ENCODE measurements at places on chromosomes 2 and 18.

- no peak for DNase-seq
Observed at GRCh38 chr18:48597110-48597509, 58.3 kb downstream of the CTIF start.

DNA sequence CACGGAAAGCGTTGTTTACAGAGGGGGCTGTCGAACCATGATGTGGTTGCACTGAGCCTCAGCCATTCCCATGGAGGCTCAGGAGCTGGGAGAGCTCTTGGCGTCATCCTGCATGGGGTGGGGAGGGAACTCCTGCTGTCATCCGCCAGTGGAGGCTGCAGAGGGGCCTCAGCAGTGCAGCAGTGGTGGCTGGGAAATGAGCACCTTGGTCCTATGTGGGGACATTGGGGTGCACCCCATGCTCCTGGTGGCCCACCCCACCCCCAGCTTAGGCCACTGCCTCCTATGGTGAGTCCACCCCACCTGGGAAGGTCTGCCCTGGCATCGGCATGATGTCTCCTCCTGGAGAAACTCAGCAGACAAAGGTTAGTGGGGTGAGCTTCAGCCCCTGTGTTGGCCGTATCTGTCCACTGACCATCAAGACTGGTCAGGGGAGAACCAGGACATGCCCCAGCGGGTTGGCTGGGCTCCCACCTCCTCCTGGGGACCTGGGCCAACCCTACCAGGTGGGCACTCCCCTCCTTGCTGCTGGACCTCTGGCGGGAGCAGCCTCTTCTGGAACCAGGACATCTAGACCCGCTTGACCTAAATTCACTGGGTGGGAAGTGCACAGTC, 67.8 kb upstream of the HDAC4 start:
- DNase-seq = no peak

- DNase-seq = no peak
Observed at GRCh38 chr2:5932556-5933469, 240.6 kb downstream of the SOX11 start.

DNA sequence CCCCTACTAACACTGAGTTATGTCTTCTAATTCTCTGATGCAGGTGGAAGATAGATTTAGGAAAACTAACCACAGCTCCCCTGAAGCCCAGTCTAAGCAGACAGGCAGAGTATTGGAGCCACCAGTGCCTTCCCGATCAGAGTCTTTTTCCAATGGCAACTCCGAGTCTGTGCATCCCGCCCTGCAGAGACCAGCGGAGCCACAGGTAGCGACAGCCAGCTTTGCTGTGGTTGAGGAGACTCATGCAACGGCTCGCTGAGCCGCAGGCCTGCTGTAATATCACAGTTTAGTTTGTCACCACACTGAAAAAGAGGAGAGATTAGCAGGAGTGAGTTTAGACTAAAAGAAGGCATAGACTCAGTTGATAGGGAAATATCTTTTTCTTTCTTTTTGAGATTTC, 131.0 kb upstream of the IL1R2 start:
- no peak for DNase-seq

GRCh38 chr2:61949714-61950560, 44.5 kb downstream of the COMMD1 start:
- DNase-seq = no peak

- DNase-seq = no peak
Observed at GRCh38 chr2:98910349-98911125, 25.5 kb downstream of the CRACDL start.

DNA sequence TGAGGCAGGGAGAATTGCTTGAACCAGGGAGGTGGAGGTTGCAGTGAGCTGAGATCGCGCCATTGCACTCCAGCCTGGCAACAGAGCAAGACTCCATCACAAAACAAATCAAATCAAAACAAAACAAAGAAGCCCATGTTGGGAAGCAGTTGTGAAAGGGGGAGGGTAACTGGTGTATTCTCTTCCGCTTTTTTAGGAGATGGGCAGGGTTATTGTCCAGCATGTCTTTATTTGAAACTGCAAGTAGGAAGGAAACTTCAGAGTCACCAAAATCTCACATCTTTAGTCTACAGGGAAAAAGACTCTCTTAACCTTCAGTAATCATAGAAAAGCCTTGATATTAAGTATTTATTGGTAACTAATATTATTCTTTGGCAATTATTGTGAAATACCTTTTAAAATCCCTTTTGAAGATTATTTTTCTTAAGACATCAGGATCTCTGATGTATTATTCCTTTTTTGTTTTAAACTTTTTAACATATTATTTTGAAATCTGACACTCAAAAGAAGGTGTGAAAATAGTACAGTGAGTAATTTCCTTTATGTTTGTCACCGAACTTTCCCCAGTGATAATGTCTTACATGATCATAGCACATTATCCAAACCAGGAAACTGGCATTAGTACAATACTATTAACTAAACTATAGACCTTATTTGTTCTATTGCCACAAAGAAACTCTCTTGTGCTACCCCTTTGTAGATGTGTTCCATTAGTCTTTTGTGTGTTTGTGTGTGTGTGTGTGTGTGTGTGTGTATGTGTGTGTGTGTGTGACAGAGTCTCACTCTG, 84.3 kb upstream of the LTBP1 start:
- peak; percentile 20 for DNase-seq

DNA sequence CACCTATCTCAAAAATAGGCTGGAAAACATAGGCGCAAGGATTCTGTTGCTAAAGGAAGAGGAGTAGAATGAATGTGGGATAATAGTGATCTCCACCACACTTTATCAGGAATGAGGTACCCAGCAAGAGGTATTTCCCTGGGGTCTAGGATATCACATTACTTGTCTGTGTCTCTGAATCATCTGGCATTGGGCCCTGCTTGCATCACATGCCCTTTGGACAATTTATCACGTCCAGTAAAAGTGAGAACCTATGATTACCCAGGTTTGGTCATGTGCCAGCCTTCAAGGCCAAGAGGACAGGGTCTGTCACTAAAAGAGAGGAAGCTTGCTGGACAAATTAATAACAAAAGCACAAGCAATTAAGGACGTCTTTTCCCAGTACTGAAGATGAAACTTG, 11.4 kb upstream of the TRAPPC8 start:
- no peak for DNase-seq

DNA sequence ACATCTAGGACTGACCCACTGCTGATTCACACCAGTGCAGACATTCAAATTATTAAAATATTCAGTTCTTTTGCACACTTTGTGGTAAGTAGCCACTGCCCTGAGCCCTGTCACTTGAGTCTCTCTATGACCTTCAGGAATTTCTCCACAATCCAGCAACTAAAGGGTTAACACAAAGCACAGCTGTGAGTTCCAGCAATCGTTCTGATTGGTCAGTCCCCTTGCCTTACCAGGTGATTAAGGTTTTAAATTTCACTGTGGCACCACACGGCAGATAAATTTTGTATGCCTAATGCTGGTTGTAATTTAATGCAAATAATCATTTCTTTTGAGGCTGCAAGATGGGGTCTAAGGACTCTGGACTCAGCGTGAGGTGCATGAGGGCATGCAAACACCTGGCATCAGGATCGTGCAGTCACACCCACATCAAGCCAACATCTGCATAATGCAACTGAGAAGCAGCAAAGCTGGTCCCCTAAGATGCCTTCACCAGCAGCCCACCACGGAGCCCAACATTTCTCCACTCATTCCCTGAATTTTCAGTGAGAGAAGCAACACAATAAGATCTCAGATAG, 36.6 kb downstream of the SLC14A1 start:
- no peak for DNase-seq

DNA sequence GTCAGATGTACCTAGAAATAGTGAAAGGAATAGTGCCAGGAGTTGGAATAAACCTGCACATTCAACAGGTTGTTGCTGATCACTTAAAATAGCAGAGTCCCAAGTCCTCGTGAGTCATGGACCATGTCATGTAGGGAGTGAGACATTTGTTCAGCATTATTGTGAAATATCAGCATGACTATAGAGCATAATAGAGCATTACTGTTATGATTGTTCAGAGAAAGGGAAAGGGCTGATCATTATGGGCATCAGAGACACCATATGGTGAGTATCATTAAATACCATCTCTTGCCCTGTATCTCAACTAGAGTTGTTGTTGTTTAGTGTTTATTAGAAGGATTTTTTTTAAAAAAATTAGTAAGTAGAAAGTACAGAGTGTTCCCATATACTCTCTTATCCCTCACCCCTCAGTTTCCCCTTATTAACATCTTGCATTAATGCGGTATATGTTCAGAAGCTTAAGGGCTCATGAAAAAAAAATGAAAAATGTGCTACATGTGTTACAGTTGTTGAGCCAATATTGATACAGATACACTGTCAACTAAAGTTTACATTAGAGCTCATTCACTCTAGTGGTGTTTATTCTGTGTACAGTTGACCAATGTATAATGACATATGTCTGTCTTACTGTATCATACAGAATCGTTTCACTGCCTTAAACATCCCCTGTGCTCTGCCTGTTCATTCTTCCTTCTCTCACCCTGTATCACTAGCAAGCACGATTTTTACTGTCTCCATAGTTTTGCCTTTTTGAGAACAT, 5.7 kb downstream of the ELAC1 start:
- peak; percentile 62 for DNase-seq

DNA sequence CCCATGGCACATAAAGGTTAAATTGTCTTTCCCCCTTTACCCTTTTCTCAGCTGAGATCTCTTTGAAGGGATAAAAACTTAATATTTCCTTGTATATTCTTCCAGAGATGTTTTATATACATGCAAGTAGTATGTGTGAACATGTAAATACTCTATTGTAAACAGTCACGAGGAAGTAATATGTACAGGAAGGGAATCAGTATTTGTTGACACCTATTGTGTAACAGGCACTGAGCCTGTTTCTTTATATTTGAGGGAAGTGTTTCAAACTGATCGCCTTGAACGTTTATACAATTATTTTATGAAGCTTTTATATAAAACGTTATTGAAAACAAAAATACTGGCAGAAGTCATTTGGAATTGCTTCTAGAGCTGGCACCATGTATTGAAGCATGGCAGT, 13.2 kb downstream of the RALBP1 start:
- DNase-seq = no peak

DNA sequence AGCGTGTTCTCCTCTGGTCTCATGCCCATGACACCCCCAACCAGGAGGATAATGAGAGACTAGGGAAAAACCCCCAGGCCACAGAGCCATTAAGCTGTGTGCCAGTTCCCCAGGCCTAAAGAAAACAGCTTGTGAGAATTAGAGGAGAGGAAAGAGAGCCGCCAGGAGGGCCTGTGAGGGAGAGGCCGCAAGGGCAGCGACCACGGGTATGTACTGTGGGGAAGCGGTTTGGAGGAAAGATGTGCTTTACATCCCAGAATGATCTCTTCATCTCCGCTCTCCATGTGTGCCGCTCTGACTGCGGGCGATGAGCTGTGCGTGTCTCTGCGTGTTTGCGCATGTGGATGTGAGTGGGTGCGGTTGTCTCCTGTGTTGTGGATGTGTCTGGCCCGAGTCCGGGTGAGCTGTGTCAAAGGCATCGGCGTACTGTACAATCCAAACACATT, 82.9 kb downstream of the DYSF start:
- no peak for DNase-seq

GRCh38 chr18:50312296-50313030, 25.0 kb upstream of the CXXC1 start:
- DNase-seq = no peak

- DNase-seq = no peak
Observed at GRCh38 chr2:142992840-142993239, 115.4 kb downstream of the KYNU start.

GRCh38 chr2:19577723-19578122, 219.3 kb upstream of the OSR1 start:
- DNase-seq = no peak

GRCh38 chr2:26991717-26992116, 21.3 kb downstream of the MAPRE3 start:
- DNase-seq = no peak

DNA sequence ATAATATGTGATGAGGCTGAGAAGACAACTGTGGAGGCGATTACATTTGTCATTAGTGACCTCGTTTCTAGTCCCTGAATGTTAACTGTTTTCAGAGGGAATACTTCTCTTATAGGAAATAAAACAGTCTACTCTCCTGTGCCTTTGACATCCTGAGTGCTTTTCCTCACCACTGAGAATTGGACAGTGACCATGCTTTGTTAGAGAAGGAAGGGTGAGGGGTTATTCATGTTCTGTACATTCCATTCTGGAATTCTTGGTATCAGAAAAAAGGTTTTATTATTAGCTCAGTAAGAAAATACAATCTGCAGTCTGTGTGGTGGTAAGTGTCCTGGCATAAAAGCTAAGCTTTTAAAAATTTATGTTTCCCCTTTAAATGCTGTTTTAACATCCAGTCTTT, 58.8 kb downstream of the PARD3B start:
- DNase-seq = no peak

- no peak for DNase-seq
Observed at GRCh38 chr2:152176113-152176714, 651 bp upstream of the STAM2 start.

DNA sequence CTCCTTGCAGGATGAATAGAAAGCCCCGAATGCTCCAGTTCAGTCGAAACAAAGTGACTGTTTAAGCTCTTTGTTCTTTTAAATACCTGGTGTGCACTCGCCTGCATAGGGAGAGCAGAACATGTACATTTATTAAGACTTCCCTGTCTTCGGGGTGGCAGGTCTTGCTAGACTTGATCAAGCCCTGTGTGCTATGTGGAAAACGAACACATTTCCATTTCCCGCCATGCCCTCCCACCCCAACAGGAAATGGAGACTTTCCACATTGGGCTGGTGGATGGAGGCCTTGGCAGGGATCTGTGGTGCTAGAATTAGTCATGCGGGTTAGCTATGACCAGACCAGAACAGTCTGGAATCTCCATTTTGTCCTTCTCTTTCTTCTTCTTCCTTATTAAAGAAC, 321.0 kb upstream of the THSD7B start:
- DNase-seq = no peak

DNA sequence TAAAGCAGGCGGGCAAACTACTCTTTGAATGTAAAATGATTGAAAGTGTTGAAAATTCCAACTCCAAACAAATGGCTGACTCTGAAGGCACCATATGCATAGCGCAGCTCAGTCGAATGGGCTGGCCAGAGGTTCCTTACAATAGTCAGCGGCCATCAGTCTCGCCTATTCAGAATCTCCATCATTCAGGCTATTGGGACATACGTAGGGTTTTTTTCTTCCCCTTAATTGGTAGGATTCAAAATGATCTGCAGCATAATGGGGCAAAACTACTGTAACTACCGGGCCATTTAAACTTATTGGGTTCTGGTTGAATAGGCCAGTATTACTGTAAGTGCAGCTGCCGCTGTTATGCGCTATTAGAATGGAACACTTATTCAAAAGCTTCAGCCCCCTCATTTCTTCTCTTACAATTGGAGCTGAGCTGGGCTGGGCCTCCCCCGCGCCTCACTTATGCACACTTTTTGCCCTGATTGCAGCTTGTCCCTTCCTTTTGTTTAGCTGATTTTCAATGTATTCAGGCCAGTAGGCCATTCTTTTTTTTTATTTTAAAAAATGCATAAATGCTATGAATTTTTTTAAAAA, 40.4 kb downstream of the SLC9A4 start:
- DNase-seq = no peak
